GM19239 (cell line): ENCODE measurements at places on chromosomes 7 and 10.
A peak's percentile ranks its signal among the peaks of the same experiment; 100 is the strongest.

DNA sequence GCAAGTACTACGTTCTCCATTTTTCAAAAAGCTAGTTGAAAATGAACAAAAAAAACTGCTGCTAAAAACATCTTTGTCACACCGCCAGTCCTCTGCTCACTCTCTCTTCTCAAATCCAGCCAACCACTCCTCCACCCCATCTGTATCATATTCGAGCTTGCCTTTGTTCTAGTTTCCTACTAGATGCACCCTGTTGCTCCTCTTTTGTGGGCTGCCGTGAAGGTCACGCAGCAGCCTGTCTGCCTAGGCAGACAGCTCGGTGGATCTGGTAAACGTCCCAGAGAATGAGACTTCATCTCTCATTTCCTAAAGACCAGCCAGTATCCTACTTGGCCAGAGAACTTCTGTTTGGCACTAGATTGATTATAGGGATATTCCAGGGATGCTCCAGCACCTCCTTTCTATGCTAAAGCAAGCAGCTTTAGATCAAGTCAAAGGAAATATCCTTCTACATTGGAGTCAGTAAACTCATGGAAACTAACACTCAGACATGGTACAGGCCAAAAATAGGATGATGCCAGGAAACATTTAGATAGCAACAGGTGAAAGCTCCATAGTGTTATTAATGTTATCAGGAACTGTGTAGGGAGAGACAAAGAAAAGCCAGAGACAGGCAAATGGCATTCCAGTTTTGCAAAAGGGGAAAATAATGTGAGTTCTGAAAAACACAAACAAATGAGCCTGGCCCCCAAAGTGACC lies 8.7 kb upstream of the PLXNA4 start:
- DNase-seq = no peak

- no peak for DNase-seq
These were observed 63.5 kb upstream of the FAM180A start for GRCh38 chr7:135812148-135812547.

GRCh38 chr7:117005449-117005848 lies 52.1 kb downstream of the ST7 start:
- no peak for DNase-seq

DNA sequence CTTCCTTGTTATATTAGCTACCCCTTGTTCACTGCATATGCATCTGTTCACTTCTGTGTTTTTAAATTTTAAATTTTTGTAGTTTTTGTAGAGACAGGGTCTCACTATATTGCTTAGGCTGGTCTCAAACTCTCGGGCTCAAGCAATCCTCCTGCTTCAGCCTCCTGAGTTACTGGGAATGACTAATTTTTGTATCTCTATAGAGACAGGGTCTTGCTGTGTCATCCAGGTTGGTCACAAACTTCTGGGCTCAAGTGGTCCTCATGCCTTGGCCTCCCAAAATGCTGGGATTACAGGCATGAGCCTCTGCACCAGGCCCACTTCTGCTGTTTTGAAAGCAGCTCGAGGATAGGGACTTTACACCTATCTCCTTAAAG lies 64.6 kb downstream of the PRTFDC1 start:
- no peak for DNase-seq

DNA sequence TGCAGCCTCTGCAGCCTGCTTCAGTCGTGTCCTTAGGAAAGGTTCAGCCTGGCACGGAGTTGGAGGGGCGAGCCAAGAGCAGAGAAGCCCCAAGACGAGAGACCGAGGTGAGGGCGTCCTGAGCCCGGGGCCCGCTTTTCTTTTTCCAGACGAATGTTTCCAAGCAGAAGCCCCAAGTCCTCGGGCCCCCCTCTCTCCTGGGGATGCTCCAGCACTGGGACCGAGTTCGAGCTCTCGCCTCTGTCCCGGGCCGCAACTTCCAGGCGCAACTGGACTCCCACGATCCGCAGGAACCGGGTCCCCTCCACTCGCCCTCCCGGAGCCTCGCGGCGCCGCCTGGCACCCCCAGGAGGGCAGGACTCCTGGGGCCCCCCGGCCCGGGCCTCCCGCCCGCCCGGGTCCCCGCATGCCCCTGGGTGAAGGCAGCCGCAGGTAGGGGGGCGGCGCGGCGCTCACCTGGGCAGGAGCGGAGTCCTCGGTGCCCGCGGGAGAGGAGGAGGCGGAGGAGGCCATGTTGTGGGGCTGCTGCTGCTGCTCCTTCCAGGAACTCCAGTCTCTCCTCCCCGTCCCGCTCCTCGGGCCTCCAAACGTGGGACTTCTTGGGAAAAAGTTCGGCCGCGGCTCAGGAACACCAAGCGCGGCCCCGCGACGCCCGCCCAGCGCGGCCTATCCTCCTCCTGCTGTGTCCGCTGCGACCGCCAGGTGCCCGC lies 45.3 kb upstream of the CDK1 start:
- DNase-seq = no peak

DNA sequence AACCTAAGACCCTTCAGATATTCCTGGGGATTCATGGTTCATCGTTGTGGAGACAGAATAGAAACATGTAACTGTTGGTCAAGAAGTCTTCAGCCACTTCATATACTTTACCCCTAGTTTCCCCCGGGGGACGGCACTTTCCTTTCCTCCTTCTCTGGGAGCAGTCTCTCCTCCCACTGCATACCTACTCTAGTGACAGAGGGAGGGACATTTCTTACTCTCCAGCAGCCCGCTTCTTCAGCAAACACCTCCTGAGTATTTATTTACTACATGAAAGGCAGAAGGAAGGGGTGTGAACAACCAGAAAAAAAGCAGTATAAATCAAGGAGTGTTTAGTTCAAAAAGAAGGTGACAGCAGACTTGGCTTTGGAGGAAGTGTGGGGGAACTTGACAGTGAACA lies 69.0 kb downstream of the LHFPL3 start:
- DNase-seq = no peak

GRCh38 chr7:132932296-132933071 lies 149.4 kb downstream of the CHCHD3 start:
- DNase-seq = no peak

- no peak for DNase-seq
These were observed 581.2 kb upstream of the MGMT start for GRCh38 chr10:128885573-128886555.

DNA sequence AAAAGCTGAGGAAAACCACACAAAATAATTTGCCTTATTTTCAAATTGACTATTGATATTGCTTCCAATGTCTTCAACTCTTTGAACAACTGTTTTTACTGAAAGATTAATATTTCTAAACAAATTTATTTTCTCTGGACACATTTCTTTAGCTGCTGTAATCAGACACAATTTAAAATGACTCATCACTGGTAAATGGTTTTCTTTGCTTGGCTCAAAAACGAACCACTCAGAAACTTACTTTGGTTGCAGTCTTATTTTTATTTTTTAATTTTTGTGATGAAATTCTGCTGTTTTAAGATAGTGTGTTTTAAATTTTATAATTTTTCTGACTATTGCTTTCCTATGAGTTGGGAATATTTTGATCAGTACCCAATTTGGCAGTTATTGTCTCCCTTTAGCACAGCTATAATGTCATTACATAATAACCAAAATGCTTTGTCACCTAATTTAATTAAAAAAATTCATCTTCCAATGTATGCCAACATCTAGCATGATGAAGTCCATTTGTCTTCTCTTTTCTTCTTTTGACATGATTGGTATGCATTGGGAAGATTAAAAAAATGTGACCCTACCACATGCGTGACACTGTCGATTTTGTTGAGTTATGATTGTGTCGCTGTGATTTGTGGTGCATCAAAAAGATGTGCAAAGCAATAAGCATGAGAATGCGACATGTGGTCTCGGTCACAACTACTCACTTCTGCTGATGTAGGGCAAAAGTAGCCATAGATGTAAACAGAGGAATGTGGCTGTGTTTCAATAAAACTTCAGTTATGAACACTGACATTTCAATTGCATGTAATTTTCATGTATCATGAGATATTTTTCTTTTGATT lies 222.3 kb downstream of the SUGCT start:
- no peak for DNase-seq

DNA sequence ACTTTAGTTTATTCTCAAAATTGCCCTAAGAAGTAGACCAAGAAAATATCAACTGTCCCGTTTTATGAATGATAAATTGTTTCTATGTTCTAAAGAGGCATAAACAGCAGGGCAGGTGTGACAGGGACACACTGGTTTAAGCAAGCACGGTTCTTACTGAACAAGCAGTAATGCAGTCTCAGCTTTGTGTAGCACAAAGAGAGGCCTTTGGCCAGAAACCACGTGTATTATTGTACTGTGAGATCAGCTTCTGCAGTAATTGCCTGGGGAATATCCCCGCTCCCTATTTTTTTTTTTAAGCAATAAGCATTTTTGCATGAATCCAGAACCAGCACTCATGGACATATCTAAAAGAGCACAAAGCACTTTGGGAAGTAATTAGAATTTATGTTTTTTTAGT lies 255.4 kb downstream of the WDR11 start:
- no peak for DNase-seq

- DNase-seq = no peak
These were observed 9.6 kb upstream of the PTTG1IP2 start for GRCh38 chr7:90459888-90460287.

GRCh38 chr7:123867225-123867624 lies 22.3 kb downstream of the HYAL4 start:
- no peak for DNase-seq

GRCh38 chr10:63266391-63267316 lies 133.5 kb downstream of the NRBF2 start:
- no peak for DNase-seq

GRCh38 chr7:68247126-68247525 lies 1250.5 kb downstream of the TYW1 start:
- DNase-seq = no peak

DNA sequence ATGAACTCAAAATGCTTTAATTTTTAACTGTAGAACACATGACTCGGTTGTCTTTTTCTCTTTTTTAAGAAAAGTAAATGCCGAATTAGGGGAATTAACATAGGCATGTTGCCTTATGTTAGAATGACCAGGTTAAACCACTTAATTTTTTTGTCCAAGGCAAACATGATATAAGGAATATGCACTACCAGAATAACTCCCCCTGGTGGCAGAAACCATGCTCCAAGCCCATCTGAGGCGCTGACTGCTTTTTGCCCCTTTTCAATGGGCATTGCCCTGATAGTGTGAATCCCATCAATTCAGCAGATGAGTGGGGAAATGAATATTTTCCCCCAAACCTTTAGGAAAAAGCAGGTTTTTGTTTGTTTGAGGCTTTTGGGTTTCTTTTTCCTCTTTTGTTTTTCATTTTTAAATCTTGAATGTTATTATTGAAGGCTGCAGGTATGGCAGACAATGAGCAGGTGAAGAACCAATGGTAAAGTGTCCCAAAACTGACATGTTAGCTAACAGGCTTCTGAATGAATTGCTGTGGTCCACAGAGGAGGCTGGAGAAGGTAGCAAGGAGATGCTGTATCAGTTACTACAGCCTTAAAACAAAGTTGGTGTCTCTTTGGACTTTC lies 284.3 kb downstream of the SORCS3 start:
- DNase-seq = peak; percentile 7

DNA sequence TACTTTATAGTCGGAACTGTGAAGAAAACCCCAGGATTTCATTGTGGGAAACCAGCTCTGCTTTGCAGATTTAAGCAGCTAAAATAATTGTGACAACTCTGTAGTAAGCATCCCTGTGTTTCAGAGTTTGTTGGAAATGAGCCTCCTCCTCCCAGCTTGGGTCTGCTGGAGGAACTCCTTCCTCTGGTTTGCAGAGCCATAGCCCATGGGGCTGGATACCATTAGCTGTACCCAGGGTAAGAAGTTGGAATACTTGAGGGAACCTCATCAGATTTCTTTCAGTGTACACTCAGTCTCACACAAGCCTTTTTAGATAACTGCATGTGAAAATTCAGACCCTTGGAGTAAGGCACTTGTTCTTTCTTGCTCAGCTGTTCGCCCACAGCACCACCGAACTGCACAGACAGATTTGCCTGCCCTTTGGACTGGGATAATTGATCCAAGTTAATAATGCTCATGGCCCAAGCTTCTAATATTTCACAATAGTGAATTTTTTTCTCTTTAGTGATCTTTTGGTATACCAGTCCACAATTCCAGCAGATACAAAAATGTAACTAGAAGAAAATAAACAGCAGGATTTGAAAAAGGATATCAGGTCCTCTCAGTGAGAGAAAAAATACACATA lies 467.4 kb upstream of the FZD8 start:
- no peak for DNase-seq

GRCh38 chr10:103605359-103606096 lies 112.0 kb downstream of the NEURL1 start:
- peak; percentile 74 for DNase-seq

- DNase-seq = no peak
These were observed 67.5 kb downstream of the PARP12 start for GRCh38 chr7:139995017-139995915.

DNA sequence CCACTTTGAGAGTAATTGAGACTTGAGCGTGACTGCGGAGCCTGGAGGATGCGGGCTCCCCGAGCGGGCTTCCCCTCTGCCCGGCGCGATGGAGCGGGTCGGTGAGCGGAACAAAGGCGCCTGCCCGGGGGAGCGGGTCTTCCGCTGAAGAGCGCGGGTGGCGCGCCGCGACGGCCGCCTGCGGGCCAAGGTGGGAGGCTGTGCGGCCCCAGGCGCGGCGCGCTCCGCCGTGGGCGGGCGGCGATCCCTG lies at the start of gene GALNT17:
TSS of gene GALNT17 (plus strand) at position 18 of the 250 bp plus-strand sequence.
- DNase-seq = no peak

- no peak for DNase-seq
These were observed 86.0 kb upstream of the NOBOX start for GRCh38 chr7:144489504-144489903.

DNA sequence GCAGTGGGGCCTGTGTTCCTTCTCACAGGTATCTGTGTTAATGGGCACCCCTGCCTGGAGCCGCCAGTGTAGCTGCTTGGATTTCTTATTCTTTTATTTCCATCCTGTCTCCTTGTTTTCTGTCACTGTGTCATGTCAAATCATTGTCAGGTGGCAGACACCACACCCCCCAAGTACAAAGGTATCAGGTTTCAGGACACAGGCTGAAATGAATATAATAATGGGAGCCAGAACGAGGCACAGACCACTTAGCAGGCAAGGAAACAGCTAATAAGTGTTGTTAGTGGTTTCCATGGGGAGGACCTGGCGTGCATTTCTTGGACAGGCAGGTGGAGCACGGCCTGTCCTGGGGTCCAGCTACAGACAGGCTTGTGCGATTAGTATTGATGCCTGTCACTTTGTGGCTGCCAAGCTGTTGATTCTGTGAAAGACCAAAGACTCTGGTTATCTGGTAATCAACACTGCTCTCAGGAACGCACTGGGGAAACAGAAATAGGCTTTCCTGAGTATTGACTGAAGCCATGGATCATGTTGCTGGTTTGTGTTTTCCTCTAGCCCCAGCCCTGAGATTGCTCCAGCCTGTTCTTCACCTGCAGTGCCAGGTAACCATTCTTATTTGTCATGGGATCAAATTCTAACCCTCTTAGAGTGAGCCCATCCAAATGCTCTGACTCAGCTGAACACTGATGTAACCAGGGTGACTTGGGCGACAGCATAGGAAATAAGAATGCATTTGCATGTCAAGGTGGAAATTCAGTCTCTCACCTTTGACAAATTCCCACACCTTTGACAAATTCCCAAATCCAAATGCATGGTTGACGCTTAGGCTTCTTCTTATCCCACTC lies 1002.0 kb downstream of the LRMDA start:
- no peak for DNase-seq

DNA sequence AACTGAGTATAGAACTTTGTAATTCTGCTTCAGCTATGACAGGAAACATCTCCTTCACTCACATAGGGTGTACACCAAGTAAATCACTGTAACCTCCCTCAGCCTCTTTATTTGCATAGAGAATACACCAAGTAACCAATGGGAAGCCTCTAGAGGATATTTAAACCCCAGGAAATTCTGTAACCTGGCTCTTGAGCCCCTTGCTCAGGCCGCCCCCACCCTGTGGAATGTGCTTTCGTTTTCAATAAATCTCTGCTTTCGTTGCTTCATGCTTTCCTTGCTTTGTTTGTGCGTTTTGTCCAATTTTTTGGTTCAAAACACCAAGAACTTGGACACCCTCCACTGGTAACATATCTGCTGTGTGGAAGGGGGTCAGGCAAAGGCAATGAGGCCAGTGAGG lies 60.2 kb downstream of the CLRN3 start:
- no peak for DNase-seq
